ENCODE measurements at places on chromosomes 16 and 17.

- DNase-seq = no peak
Observed at GRCh38 chr16:66486773-66487579, 59.9 kb downstream of the BEAN1 start.

DNA sequence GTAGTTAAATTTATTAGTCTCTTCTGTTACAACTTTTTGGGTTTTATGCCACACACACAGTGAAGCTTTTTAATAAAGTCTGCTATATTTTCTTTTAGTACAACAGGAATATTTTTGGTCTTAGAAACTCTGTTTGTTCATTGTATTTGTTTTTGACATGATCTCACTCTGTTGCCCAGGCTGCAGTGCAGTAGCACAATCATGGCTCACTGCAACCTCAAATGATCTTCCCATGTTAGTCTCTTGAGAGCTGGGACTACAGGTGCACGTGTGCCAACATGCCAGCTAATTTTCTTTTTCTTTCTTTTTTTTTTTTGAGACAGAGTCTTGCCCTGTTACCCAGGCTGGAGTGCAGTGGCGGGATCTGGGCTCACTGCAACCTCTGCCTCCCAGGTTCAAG is 27.1 kb downstream of the PPM1D start:
- DNase-seq = no peak

GRCh38 chr16:61842666-61843065 is 193.6 kb downstream of the CDH8 start:
- DNase-seq = no peak

- DNase-seq = no peak
Observed at GRCh38 chr17:31388770-31389656, 2.5 kb upstream of the RAB11FIP4 start.

GRCh38 chr17:17420082-17420481 is 56.7 kb upstream of the MED9 start:
- no peak for DNase-seq

GRCh38 chr16:4081047-4081446 is 35.2 kb downstream of the ADCY9 start:
- DNase-seq = no peak

DNA sequence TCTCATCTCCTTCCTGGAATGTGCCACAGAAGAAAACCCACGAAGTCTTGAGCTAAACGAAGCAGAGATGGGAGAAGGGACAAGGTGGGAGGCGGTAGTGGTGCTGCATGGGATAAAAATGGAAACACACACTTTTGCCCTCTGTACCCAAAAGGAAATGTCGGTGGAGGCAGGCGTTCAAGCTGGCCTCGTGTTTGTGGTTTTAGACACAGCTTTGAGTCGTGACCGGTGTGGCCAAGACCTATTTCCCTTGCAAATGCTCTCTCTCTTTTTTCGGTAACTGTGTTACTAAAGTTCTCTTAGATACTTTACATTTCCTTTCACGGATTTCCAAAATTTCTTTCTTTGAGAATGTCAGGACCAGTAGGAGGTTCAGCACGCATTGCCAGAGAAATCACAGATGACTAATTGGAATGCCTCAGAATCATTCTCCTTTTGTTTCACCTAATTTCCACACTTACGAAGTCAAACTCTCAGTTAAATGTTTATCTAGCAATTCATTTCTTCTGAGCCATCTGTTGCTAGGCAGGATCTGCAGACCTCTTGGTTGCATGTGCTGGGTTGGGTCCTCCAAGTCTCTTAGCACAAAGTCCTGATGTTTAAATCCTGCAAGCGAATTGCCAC is 412.3 kb downstream of the MAF start:
- no peak for DNase-seq

DNA sequence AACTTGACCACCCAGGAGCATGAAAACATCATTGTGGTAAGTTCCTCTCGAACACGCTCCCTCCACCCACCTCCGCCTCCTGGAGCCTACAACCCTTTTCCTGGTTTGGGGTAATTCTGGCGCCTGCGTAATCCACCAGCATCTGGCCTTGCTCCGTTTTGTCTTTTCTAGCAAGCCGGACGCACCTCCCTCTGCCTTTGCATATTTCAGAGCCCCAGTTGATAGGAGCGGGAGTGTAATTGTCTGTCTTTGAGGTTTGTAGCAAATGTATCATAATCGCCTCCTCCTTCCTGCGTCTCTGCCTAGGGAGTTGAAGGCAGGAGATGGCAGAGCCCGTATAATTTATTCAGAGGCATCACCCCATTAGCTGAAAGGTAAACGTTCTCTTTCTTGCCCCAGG is 121.3 kb upstream of the PLCG2 start:
- no peak for DNase-seq

DNA sequence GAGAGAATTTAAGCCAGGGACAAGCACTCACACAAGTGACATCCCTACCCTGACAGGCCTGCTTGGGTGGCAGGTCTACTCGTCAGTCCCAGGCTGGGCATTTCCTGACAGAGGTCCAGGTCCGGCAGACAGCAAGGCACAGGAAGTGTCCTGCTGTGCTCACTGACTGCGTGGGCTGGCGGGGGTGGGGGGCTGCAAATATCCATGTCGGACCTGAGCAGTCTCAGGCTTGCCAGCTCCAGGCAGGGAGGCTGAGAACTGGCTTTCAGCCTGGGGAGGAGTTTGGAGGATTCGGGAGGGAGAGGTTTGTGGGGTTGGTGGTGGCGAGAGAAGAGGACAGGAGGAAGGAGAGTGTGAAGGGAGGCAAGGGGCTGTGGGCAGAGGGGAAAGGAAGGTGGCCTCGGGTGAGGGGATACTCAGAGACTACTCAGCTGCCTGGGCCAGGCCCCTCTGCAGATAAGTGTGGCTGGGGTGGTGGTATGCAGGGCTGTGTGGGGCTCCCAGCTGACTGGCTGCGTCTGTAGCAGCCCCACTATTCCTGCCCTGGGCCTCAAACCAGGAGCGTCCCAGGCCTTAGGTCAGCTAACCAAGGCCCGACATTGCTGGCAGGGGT is 7.8 kb downstream of the HIC1 start:
- no peak for DNase-seq

DNA sequence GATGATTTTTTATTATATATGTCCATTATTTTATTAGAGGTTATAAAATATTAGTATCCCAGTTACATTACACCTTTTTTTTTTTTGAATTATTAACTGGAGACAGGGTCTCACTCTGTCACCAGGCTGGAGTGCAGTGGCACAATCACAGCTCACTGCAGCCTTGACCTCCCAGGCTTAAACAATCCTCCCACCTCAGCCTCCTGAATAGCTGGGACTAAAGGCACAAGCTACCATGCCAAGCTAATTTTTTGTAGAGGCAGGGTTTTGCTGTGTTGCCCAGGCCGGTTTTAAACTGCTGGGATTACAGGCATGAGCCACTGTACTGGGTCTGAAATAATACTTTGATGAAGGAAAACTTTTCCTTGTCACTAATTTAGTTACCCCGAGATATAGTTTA is 63.6 kb downstream of the VMP1 start:
- DNase-seq = no peak

DNA sequence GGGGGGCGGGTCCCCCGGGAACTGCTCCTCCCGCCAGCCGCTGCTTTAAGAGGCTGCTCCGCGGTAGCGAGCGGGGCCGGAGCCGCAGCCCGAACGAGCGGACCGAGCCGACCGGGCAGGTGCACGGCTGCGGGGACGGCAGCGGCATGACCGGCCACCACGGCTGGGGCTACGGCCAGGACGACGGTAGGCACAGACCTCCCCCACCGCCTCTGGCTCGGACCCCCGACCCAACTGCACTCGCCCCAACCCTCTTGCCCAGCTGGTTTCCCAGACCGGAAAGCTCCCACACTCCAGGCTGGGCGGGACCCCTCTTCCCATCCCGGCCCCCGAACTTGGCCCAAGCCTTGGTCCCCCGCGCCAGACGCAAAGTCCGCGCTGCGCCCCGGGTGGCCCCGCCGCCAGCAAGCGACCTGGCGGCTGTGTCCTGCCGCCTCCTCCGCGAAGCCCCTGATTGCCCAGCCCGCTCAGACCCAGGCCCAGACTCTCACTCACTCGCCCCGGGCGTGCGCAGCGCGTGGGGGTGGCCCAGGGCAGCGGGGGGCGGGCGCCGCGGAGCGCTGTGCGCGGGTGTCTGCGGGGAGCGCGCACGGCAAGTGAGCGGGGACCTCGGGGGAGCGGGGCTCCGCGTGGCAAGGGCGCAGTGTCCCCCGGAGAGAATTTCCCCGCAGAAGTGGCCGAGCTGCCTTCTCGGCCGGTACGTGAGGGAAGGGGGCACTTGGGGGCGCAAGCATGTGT is at the start of gene CA7:
Gene CA7, plus strand, starts transcription at position 73 of the 738 bp plus-strand sequence. Its CDS starts 74 bp downstream, at position 147.
- DNase-seq = no peak

- DNase-seq = no peak
Observed at GRCh38 chr17:44074231-44074910, 3.8 kb downstream of the G6PC3 start.

DNA sequence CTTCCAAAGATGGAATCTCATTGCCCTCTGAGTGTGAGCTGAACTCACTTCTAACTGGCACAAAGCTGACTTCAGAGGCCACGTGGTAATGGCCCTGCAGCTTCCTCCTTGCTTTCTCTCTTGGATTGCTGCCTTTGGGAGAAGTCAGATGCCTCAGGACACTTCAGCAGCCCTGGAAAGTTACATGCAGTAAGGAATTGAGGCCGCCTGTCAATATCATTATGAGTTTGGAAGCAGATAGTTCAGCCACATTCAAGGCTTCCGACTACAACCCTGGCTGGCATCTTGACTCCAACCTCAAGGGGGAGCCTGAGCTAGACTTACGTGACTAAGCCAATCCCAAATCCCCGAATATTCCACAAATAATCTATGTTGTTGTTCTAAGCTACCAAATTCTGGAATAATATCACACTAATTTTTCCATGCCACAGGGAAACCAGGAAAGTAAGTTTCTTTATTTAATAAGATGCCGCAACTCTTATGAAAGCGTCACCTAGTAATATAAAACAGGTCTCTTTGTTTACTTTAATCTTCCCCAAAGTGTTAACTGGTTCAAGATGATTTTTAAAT is 13.6 kb downstream of the CEP20 start:
- DNase-seq = no peak

- DNase-seq = no peak
Observed at GRCh38 chr17:37465069-37465616, 24.5 kb upstream of the DUSP14 start.

- DNase-seq = no peak
Observed at GRCh38 chr17:8794636-8795035, 4.5 kb downstream of the MFSD6L start.

DNA sequence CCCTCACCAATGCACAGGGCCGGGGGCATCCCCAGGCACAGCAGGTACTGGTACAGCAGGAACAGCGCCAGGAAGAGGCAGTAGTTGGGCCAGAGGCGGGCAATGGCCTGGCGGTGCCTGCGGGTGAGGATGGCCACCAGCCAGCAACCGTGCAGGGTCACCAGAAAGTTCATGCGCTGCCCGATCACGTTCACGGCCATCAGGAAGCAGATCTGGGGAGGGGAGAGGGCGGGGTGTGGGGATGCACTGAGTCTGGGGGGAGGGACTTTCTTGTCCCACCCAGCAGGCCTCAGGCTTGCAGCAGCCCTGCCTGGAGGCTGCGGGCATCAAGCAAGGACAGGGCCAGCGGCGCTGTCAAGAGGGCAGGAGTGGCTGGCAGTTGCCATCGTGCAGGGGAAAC is 25.4 kb downstream of the CTU2 start:
- no peak for DNase-seq

Data from stimulated activated CD8-positive, alpha-beta memory T cell treated with anti-CD3 and anti-CD28 coated beads, Interleukin-2, amount 100 ng/mL, for 1 hour (primary cell).